ENCODE measurements at places on chromosomes 7 and 10. TPM values are rescaled to one million over a fixed set of nuclear protein-coding genes. Genes with fewer than 3 reads are reported as not detected.

DNA sequence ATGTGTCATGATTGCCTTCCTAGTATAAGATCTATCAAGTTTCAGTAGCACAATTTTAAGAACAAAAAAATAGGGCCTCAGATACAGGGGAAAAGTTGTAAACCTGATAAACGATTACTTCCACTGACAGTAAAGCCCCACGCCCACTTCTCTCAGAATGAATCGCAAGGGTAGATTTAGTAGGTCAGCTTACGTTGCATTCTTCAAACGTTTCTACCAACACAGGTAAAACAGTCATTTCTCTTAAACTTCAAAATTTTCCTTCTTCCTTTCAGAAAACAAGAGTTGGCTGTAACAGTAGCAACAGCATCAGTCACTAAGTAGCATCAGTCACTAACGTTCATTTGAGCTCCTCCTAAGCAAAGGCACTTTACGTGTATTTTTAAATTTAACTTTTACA is 221.5 kb downstream of the ADAM12 start:
- DNase-seq = no peak
- peaks cover 6% of the 10 kb centered on the region for H3K36me3 ChIP-seq
- H3K4me1 ChIP-seq = peaks cover 23% of the 10 kb centered on the region
- H3K4me3 ChIP-seq = no peak overlapping the region
- no peaks in the 10 kb centered on the region for H3K27me3 ChIP-seq

DNA sequence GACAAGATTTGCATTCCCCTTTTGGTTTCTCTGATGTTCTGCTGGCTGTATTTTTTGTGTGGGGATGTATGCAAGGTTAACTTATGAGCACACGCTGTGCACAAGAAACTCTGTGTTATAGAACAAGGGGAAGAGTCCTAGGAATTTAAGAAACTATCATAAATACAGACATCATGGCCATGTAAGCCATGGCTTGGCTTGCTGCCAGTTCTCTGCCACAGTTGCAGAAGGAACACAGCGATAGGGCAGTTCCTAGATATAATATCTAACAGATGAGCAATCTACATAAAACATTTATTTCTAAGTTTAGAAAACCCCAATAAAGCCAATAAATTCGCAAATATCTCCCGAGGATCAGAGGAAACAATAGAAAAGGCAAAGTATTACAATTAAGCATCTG is 153.3 kb downstream of the LRRTM3 start:
- H3K4me3 ChIP-seq = no peak overlapping the region
- DNase-seq = no peak
- H3K36me3 ChIP-seq = no peaks in the 10 kb centered on the region
- H3K4me1 ChIP-seq = peaks cover 4% of the 10 kb centered on the region
- H3K27me3 ChIP-seq = peaks cover 16% of the 10 kb centered on the region
- H3K27ac ChIP-seq = no peak overlapping the region

The CXCL12 gene
- total RNA-seq = 65.5 TPM

GRCh38 chr10:35705671-35706070 is 63.6 kb upstream of the FZD8 start:
- no peak overlapping the region for H3K27ac ChIP-seq
- no peak overlapping the region for H3K4me3 ChIP-seq
- no peak for DNase-seq
- H3K36me3 ChIP-seq = no peaks in the 10 kb centered on the region
- H3K4me1 ChIP-seq = peaks cover 3% of the 10 kb centered on the region

The ABCC2 gene
- 0.69 TPM for total RNA-seq

The NEURL1 gene
- total RNA-seq = not detected

- no peak for DNase-seq
- H3K27ac ChIP-seq = peak overlapping the region; percentile 97
- peaks cover 60% of the 10 kb centered on the region for H3K4me1 ChIP-seq
These were observed 52.5 kb upstream of the FRMD4A start for GRCh38 chr10:14383266-14383665.

DNA sequence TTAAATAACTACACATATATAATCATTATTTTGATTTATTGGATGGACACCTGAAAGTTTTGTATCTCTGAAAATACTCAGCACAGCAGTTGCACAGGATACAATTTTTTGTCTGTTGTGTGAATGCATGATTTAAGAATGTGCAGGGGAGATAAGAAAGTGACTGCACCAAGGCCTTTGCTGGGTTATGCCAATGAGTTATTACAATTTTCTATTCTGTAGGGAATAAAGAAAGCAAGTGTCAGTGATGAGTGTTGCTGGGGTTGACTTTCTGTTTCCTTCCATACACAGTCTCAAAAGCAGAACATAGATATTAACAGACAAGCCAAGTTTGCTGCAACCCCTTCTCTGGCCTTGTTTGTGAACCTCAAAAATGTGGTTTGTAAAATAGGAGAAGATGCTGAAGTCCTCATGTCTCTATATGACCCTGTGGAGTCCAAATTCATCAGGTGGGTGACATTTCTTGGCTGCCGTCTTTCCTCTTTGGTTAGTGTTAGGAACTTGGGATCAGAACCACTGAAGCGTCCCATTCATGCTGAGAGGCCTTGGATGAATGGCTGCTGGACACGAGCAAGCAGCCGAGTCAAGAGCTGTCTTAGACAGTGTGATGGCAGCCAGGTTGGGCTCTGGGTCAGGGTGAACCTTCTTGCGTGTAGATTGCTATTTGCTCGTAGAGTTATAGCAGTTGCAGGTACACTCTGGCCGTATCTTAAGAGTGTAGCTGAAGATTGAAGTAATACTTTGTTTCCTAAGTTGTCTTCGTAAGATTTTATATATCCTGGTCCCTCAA is 92.8 kb downstream of the DOCK1 start:
- H3K27me3 ChIP-seq = no peaks in the 10 kb centered on the region
- H3K4me1 ChIP-seq = no peaks in the 10 kb centered on the region
- peaks cover 28% of the 10 kb centered on the region for H3K36me3 ChIP-seq
- H3K4me3 ChIP-seq = no peak overlapping the region
- no peak for DNase-seq
- H3K27ac ChIP-seq = no peak overlapping the region

DNA sequence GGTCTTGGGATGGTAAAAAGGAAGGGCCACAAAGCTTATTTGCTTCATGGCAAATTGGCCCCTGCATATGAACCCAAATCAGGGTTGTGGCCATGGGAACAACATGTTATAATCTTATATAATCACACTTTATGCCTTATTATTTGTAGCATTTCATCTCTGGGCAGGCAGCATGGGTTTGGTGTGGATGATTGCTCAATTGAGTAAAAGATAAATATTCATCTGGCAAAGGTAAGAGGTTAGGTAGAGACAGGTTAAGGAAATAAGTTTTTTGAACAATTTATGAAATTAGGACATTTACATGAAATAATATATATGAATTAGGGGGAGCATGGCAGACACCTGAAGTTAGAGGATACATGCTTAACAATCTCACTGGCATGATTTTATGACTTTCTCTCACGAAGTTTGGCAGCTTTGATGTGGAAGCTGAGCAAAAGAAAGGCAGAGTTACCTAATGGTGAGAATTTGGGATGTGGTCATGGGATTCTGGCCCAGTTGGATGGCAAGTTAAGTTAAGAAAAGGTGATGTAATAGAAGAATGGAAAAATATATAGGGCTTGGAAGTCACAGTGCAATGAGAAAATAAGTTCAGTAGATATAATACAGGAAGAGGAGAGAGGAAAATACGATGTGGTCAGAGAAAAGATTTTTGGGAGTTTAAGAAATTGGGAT is 88.1 kb upstream of the FAM3C start:
- H3K4me3 ChIP-seq = no peak overlapping the region
- DNase-seq = no peak
- H3K36me3 ChIP-seq = no peaks in the 10 kb centered on the region
- no peaks in the 10 kb centered on the region for H3K27me3 ChIP-seq

The CTNNA3 gene
- 0.92 TPM for total RNA-seq

The ADCYAP1R1 gene
- not detected for total RNA-seq

- H3K4me1 ChIP-seq = no peaks in the 10 kb centered on the region
- no peak overlapping the region for H3K4me3 ChIP-seq
- H3K27ac ChIP-seq = no peak overlapping the region
These were observed 91.9 kb downstream of the ZWINT start for GRCh38 chr10:56269181-56269580.

DNA sequence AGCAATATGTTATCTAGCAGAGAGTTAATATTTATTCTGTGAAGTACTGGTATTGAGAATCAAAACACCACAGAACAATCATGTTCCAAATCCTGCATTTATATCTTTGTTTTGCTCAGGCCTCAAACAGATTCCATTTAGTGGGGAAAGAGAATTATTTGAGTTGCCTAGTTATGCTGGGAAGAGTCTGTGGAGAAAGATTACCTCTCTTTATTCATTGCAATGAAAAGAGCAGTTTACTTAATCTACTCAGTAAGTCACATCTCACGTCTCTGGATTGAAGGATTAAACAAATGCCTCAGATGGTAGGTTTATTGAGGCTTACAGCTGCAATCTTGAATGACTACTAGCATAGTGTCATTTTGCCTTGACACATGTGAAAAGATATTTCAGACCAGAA is 76.4 kb downstream of the RUNDC3B start:
- no peaks in the 10 kb centered on the region for H3K36me3 ChIP-seq
- H3K27me3 ChIP-seq = peaks cover 17% of the 10 kb centered on the region
- H3K27ac ChIP-seq = no peak overlapping the region
- no peak for DNase-seq
- no peak overlapping the region for H3K4me3 ChIP-seq
